ENCODE measurements at places on chromosomes 1 and 21. TPM values are rescaled to one million over a fixed set of nuclear protein-coding genes. Genes with fewer than 3 reads are reported as not detected.

The OR2M3 gene
- total RNA-seq = not detected

The DFFA gene
- 32.7 TPM for total RNA-seq

The AMY1A gene
- not detected for total RNA-seq

The TGFBR3 gene
- 2.6 TPM for total RNA-seq

The ZFP69 gene
- total RNA-seq = 1.2 TPM

The ELF3 gene
- total RNA-seq = 0.06 TPM

The OR2L13 gene
- not detected for total RNA-seq

The BARHL2 gene
- not detected for total RNA-seq

Data from LHCN-M2 (cell line).